ENCODE measurements at places on chromosomes 6 and 20.

- no peak for DNase-seq
Measured at GRCh38 chr6:163285691-163286090, 128.8 kb upstream of the QKI start.

DNA sequence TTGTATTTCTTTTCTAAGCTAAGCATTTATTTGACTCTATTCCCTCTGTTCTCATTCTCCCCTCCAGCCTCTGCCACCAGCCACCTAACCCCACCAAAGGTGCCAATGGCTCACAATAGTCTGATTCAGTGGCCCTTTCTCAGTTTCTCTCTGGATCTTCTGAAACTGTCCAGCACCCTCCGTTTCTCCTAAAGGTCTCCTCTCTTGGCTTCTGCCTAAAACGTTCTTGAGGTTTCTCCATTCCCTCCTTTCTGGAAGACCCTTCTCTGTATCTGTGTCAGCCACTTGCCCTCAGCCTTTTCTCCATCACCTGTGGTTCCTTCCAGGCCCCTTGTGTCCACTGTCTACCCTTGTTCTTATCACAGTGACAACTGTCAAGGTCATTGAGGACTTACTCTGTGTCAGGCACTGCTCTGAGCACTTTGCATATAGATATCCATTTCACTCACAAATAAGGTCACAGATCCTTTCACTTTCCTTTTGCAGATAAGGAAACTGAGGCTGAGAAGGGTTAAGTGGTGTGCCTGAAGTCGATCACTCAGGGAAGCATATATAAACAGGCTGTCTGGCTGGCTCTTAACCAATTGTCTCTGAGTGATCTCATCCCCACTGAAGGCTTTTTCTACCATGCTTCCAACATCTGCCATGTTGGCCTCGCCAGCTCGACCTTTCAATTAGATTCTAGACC, 48.1 kb downstream of the FOXA2 start:
- DNase-seq = no peak

GRCh38 chr6:52749556-52750152, 13.6 kb downstream of the GSTA2 start:
- DNase-seq = no peak

DNA sequence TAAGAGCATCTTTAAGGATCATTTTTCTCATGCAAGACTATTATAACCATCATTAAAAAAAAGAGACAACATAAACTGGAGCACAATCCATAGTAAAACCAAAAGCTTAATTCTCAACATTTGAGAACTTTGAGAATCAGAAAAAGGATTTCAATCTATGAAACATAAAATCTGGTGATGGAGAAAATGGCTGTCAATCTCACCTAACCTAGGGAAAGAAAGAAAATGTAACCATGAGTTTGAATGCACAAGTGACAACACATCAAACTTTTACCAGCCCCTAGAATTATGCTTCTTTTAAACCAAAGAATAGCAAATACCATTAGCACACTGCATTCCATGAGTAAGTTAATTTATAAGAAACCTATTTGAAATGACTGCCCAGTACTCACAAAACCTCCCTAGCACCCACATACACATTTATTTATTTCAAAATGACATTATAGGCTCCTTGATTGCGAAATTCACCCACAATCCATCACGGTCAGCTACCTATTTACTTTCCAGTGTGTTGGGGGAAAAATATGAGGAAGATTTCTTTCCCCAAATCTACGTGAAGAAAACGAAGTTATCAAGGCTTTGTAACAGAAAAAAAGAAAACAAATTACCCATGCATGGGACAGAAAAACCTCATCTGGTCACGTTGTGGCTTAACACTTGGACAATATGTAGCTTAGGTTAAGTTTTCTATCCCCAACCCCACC, 828 bp downstream of the ASCC3 start:
- DNase-seq = no peak

DNA sequence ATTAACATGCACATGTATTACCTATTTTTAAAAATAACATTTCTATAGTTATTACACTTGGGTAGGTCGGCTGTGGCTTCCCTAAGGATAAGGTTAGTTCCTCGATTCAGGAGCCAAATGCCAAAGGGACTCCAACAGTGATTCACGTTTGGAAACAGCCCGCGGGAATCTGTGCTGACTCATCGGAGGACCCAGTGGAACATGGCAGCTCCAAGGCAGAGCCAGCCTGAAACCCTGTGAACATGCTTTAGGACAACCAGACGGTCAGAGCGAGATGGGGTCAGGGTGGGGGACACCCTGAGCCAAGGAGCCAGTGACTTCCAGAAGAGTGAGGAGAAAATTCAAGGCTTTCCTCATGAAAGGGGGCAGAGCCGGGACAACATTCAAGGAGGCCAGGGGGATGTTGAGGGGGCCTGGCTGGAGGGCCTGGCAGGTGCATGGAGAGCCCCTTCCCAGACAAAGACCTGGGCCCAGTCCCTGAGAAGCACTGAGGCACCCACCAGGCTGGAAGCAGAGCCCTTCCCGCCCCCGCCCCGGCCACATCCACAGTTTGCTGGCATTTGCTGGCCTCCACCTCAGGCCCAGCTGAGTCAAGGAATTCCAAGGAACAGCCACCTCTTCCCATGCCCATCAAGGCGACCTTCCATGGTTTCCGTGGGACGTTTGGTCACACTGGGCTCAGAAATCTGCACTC, 133.2 kb downstream of the SNX5 start:
- peak; percentile 88 for DNase-seq

- no peak for DNase-seq
Measured at GRCh38 chr6:135434095-135434494, 63.4 kb downstream of the AHI1 start.

- no peak for DNase-seq
Measured at GRCh38 chr20:1061484-1062221, 56.7 kb upstream of the PSMF1 start.

GRCh38 chr6:78835817-78836216, 31.5 kb upstream of the IRAK1BP1 start:
- no peak for DNase-seq

DNA sequence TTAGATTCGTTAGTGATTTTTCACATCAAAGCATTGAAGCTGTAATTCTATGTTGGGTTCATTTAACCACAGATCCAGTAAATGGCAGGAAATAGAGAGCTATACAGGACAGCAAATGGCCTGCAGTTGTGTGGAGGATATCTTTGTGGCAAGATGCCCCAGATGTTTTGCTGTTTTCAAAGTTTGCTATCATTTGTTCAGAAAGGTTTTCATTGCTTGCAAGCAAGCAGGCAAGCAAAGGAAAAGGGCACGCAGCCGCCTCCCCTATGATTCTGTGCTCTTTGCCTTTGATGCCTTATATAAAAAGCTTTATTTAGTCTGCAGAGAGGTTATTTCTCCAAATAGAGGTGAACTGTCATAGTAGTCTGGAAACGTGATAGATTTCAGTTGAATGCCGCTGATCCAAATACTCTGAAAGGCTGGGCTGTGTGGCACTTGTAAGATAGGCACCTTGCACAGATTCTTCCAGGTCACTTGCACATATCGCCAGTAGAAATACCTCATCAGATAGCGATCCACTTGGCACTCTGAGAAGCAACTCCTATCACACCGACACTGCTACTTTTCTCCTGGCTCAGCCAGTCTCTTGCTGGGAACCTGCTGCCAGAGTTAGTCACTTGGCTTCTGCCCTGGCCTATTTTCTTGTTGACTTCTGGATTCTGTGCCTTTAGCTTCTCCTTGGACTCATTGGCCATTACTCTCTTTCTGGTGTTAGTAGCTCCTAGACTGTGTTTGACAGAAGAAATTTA, 66.4 kb downstream of the UTRN start:
- DNase-seq = no peak

DNA sequence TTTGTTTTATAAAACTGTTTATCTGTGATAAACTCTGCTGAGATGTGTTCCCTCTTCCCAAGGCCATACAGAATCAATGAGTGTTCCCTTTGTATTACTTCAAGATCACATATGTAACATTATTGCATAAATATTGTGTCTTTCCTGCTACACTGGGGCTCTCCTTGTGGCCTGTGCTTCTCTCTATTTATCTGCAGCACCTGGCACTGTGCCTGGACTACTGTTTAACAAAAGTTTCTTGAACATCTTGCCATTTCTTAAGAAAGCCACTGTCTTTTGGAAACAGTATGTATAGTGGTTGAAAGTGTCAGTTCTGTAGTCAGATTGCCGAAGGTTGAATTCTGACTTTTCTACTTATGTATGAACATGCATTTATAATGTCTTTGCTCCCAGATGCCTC, 169.0 kb upstream of the SCGN start:
- no peak for DNase-seq

GRCh38 chr6:3608159-3608558, 143.4 kb downstream of the PXDC1 start:
- no peak for DNase-seq

DNA sequence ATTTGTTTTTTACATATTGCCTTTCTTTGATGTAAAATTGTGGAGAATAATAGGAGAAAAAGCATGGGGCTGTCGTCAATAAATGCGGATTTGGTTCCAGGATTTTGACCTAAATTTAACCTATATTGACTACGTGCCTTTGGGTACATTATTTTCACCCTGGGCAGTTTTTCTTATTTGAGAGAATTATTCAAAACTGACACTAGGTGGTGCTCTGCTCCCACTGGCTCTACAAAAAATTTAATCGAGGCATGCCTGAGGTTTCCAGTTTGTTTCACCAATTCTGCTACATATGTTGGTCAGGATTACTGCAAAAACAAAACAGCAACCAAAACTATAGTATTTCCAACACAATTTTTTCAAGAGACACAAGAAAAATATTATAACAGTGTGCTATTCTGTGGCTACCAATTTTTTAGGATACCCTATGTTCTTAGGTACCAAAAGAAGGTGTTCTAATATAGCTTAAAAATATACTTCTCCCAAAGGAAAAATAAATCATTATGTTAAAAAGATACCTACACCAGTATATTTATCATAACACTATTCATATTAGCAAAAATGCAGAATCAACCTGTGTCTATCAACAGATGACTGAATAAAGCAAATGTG, 48.6 kb upstream of the FABP7 start:
- no peak for DNase-seq
